ENCODE measurements at places on chromosomes 13 and 19.

DNA sequence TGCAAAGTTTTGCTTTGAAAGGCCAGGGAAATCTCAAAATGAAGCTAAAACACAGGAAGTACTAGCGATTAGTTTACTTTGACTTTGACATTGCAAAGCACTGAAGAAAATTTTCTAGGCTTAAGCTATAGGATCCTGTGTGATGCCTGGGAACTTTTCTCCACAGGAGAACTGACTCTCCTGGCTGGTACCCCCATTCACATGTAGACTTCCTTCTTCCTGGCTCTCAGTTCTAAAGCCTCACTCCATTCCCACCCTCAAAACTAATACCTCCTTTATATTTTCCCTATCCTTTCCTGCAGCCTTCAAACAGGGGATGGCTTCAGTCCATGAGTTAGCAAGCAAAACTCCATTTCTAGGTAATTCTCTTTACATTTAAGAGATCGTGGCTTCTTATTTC lies 189.5 kb downstream of the SLITRK1 start:
- no peaks in the 10 kb centered on the region for H3K4me1 ChIP-seq
- H3K4me3 ChIP-seq = no peak overlapping the region
- no peak for DNase-seq
- H3K27ac ChIP-seq = no peak overlapping the region

- H3K4me3 ChIP-seq = no peak overlapping the region
- no peak for DNase-seq
- no peaks in the 10 kb centered on the region for H3K4me1 ChIP-seq
- H3K27ac ChIP-seq = no peak overlapping the region
- H3K27me3 ChIP-seq = peaks cover 4% of the 10 kb centered on the region
Observed at GRCh38 chr13:24381541-24382265, 72.3 kb downstream of the C1QTNF9 start.

DNA sequence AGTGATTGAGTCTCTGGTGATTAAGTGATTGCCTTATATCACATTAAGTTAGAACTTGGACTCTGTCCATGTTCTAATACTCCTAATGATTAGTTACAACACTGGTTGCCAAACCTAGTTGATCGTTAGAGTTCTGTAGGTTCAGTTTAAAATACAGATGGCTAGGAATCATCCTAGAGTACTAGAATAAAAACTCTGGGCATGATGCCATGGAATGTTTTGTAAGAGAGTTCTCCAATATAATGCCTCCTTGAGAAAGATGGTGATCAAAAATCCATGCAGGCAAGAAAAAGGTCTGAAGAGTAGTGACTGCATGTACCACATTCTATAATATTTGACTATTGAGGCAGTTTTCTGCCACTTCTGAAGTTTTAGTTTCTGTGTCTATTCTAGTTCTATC lies 176.3 kb downstream of the GPC5 start:
- no peak for DNase-seq
- H3K27ac ChIP-seq = no peak overlapping the region
- no peak overlapping the region for H3K4me3 ChIP-seq
- no peaks in the 10 kb centered on the region for H3K27me3 ChIP-seq
- no peaks in the 10 kb centered on the region for H3K36me3 ChIP-seq
- no peaks in the 10 kb centered on the region for H3K4me1 ChIP-seq

- H3K4me3 ChIP-seq = no peak overlapping the region
- DNase-seq = no peak
- no peaks in the 10 kb centered on the region for H3K27me3 ChIP-seq
- no peak overlapping the region for H3K27ac ChIP-seq
Observed at GRCh38 chr19:51131780-51132680, 7.3 kb downstream of the SIGLEC9 start.

GRCh38 chr13:34675626-34676025 lies 266.4 kb upstream of the NBEA start:
- DNase-seq = no peak
- no peak overlapping the region for H3K4me3 ChIP-seq
- H3K27ac ChIP-seq = no peak overlapping the region
- no peaks in the 10 kb centered on the region for H3K4me1 ChIP-seq
- H3K36me3 ChIP-seq = no peaks in the 10 kb centered on the region

Data from Panc1 (cell line).